ENCODE measurements at places on chromosomes 1 and 21. TPM values are rescaled to one million over a fixed set of nuclear protein-coding genes. Genes with fewer than 3 reads are reported as not detected.

Gene CD58
- total RNA-seq = 30.9 TPM

Gene PTGER3
- total RNA-seq = not detected

Gene KRTAP7-1
- total RNA-seq = not detected

- no peak for DNase-seq
These were observed 67.1 kb downstream of the PTPRU start for GRCh38 chr1:29303201-29304024.

DNA sequence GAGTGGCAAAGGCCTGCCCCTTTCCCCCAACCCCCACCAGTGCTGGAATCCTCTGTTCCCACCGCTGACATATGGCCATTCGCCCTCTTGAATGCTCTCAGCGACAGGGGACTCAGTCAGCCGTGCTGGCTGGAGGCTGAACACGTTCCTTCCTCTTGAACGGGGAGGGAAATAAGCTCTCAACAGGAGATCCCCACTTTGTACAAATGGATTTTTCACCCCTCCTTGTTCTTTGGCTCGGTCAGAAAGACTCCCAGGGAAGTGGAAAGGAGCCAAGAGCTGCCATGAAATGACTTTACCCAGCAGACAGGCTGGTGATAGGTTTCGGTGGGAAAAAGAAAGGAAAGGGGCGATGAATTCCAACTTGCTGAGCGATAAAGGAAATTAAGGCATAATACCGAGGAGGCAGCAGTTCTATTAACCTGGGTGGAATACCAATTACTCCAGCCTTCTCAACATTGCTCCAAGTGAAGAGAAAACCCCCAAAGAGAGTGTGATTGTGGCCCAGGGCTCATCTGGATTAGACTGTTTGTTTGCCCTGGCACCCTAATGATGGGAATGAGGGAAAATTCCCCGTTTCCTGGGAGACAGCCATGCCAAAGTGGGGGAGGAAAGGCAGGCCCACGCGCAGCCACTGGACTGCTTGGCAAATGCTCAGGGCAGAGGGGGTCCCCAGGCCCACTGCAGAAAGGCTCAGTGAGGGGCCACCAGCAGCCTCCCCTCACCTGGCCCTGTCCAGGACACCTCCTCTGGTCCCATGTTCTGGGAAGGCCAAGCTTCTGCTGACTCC is 23.9 kb downstream of the LRP8 start:
- no peak for DNase-seq

Gene IL10
- total RNA-seq = 0.32 TPM

DNA sequence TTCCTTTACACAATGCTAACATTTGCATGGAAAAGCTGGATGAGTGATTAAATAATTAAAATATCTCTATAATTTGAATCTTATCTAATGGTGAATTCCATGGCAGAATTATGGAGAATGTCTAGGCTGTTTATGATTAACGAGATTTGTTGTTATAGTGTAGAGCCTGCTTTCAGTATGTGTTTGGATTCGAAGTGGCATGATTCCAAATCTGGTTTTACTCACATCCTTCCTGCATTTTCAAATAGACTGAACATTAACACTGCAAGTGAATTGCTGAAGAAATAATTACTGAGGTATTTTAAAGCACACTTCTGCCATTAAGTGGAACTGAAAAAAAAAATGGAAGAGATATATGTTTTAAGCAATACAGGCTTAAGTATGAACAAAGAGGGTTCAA is 5.1 kb upstream of the NEK7 start:
- DNase-seq = no peak

DNA sequence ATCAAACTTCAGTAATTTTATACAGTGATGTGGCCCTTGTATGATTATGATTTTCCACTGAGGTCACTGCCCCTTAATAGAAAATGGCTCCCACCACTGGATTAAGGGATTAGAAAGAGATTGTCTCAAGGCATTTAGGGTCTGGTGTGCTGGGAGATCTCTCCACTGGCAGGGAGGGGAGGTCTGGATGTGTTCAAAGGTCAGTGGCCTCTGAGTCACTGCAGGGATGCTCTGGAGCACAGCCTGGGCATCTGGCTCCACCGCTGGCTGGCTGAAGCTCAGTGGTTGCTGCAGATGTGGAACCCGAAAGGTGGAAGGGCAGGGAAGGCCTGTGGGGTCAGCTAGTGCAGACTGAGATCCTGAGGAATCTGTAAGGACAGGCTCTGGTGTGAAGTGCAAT is 18.3 kb upstream of the CHI3L1 start:
- no peak for DNase-seq

Gene CLCA4
- not detected for total RNA-seq

Data from CD4-positive, alpha-beta memory T cell (primary cell).